Posterior vena cava (tissue), 2 donors: ENCODE measurements at places on chromosomes 4 and X.
A peak's percentile ranks its signal among the peaks of the same experiment; 100 is the strongest.

DNA sequence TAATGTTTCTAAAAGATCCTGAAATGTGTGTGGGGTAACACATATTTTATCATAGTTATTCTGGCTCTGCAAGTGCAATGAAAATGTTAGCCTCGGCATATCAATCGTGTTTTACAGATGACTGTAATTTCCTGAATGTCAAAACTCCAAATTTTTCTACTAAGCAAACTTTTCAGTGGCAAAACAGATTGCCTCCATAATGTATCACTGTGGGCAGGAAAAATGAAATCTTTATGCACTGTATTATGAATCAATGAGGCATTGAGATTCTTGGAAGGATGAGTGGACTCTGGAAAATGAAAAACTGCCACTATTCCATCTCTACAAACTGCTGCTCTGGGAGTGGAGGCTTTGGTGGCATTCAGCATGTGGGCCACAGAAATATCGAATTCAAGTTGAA lies 160.1 kb upstream of the MBNL3 start:
- DNase-seq, result no peak

DNA sequence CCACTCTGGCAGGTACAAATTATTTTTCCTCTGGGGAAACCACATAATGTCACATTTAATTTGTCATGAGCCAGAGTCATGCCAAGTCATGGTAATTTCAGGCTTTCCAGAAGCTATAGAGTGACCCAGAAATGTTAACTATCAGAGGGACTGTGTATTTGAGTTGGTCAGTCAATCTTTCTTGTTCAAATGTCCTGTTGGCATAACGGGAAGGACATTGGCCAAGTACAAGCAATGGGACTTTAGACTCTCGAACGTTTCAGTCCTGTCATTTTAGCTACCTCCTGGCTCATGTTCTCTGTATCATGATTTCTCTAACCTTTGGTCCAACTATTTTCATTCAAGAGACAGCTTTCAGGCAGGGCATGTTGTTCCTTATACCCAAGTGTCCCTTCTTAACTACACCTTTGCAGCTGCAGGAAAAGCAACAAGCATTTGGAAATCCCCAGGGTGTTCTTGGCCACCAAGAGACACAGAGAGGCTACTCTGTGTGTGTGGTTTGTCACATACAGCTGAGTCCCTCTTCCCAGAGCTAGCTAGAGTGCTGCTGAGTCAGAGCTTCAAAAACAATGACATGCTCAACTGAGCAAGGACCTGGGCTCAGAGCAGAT lies 142.6 kb downstream of the EGF start:
- no peak for DNase-seq

GRCh38 chrX:13254870-13255269 lies 65.0 kb downstream of the ATXN3L start:
- DNase-seq, result no peak

DNA sequence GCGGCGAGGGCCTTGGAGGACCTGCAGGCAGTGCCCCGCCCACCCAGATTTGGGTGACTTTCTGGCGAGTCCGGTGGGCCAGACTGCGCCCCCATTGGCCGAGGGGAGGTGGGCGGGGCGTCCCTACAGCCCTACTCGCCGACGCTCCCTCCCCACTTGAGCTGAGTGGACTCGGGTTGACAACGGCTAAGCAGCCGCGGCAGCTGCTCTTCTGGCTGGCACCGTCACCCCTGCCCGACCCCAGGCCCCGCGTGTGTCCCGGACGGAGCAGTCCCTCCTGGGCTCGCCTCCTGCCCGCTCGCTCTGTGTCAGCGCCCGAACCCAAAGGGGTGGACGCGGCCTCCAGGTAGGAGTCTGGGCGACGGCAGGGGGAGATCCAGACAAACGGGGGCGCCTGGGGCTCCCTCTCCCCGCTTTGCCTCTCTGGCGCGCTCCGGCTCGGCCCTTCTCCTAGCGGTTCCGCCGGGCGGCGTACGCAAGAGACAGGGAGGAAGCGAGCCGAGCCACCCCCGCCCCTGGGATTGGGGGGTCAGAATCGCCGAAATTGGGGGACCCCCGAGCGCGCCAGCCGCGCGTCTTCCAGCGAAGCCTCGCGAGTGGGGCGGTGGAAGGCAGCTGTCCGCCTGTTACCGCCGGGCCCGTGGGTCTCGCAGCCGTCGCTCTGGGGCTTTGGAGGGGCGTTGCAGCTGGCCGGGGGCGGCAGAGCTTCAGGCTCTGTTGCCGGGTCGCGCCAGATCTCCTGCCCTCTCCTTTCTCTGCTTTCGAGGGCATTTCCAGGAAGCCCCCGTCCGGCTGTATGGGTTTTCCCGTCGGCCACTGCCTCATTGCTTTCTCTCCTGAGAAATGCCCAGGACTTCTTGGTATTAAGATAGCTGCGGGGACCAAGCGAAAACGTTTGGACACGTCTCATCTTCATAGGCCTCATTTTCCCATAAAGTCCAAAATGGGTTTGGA lies 46.3 kb downstream of the STARD8 start:
- DNase-seq, result peak; percentile 91
